ENCODE measurements at places on chromosomes 1 and 21.

DNA sequence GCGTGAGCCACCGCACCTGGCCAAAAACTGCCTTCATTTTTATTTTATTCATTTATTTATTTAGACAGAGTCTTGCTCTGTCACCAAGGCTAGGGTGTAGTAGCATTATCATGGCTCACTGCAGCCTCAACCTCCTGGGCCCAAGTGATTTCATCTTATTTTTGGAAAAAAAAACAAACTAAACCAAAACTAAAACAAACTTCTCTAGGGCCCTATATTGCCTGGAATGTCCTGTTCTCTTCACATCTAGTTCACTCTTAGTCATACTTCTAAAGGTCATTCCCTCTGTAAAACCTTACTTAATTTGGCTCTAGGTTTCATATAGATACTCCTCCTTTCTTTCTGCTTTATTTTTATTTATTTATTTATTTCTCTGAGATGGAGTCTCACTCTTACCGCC, 15.6 kb downstream of the RPS27 start:
- no peak for DNase-seq

- no peak for DNase-seq
Measured at GRCh38 chr21:27589781-27590180, 622.9 kb upstream of the ADAMTS5 start.

DNA sequence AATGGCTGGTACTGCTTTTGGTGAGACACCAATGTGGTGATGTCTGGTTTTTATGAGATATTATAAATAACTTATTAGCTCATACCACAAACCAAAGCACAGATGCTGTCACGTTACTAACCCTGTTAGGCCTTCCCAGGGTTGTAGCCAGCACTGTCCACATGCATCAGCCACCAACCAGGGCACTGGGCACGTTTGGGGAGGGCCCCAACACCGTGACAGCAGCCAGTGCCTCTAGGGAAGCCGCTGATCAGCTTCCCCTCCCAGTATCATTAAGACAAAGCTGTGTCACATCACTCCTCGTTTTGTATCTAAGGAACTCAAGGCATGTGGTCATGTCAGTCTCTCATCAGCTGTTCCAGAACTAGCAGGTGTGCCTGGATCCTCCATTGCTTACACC, 13.9 kb downstream of the URB1 start:
- no peak for DNase-seq

DNA sequence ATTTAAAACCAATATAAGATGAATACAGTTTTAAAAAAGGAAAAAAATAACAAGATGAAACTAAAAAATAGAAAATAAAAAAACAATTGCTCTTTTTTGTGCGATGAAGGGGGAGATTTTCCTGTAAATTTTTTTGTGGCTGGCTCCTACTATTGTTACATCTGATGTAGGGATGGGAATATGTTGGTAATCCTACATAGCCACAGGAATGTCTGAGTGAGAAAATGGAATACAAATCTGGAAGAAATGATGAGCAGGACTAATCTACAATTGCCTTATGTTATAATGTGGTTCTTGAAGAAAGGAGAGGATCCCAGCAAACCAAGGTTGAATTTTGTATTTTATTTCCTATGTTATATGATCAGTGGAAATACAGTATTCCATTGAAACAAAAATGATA, 40.9 kb downstream of the ATP6V1G3 start:
- no peak for DNase-seq

DNA sequence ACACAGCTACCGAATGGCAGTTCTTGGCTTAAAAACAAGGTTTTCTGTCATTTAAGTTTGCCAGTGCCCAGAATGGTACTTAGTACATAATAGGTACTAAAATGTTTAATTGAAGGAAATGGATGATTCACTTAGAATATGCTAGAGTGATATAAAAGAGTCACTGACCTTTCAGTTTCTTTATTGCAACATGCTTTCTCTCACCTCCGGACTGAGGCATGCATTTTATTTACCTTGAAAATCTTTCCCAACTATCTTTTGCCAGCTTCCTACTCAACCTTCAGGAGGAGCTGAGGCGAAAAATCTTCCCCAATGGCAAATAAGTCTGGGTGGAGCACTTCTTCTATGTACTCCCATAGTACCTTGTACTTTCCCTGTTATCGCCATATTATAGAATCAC, 244.9 kb downstream of the ZNF648 start:
- DNase-seq = no peak

DNA sequence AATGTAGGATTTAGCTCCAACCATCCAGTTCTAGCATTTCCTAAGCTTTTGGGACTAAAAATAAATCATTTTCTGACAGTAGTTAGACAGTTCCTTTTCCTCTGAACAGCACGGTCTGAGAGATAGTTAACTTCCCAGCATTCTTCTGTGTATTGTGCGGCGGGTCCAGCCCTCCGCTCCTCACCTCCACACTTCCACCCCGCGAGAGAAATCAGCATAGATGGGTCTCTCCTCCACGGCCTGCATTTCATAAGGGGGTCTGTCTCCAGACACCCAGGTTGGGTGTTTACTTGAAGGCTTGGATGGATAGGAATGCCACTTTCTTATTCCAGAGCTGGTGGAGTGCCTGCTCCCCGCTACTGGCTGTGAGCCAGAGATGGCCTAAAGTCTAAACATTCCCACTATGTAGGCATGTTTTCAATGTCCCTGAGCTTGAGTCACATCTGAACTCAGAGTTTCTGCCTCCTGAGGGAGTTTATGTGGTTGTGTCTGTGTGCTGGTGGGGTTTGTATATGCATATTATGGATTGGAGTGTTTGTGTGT, 38.0 kb upstream of the PPP2R5A start:
- DNase-seq = no peak

Data from vagina (tissue), 2 donors.